ENCODE measurements at places on chromosomes 11 and 22.

- DNase-seq: no peak
Measured at GRCh38 chr22:44537467-44537866, 39.4 kb upstream of the RTL6 start.

GRCh38 chr11:123314972-123315371 lies 115.1 kb upstream of the GRAMD1B start:
- DNase-seq: no peak

DNA sequence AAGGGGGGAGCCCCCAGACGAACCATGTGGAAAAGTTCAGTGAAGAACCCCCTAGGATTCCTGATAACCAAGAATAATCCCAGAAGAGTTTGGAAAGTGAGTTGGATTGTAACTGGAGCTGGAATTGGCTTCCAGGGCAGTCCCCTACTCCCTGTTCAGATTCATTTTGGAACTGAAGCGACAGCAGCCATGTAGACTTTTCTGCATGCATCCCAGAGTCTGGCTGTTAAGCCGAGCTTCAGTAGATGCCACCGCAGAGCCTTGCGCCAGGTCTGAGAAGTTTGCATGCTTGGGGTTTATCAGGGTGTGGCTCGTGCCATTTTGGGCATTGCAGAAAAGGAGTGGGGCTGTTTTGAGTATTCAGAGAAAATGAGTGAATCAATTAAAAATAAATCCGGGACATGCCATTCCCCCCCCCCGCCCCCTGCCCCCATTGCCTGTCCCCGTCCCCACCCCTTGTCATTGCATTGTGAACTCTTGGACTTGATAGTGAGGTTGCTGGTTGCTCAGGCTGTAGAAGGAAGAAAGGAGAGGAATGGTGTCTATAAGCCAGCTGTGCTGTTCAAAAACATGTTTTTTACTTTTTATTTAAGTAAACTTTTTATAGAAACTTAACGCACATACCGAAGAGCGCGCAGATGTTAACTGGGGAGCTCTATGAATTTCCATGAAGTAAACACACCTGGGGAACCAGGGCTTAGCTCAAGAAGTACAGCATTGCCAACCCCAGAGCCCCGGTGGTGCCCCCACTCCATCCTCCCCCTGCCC lies 71.2 kb downstream of the LDLRAD3 start:
- DNase-seq: no peak

DNA sequence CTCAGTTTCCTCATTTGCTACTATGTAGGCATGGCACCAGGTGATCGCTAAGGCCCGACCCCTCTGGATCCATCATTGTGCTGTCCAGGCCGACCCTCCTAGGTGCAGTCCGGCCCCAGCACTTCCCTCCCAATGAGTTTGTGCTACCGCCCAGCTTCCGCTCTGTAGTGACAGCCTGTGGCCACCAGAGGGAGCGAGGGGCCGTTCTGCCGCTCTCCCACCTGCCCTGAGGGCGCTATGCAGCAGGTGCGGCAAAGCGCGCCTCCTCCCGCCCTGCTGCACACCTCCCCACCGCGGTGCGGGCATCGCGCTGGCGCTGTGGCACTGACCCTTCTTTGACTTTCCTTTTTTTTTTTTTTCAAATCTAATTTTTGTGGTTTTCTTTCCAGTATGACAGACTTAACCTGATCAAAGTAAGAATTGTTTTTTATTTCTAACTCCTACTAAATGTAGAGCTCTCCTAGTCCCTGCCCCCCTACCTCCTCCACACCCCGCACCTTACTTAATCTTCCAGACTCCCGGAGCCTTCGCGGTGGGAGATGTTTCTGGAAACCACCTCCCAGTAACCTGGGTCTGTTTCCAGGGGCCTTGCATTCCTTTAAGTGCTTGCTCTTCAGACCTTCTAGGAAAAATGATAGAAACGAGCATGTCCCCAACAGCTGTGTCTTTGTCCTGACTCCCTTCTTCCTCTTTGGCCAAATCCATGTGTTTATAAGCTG lies 73.7 kb downstream of the SCN3B start:
- peak; percentile 74 for DNase-seq

DNA sequence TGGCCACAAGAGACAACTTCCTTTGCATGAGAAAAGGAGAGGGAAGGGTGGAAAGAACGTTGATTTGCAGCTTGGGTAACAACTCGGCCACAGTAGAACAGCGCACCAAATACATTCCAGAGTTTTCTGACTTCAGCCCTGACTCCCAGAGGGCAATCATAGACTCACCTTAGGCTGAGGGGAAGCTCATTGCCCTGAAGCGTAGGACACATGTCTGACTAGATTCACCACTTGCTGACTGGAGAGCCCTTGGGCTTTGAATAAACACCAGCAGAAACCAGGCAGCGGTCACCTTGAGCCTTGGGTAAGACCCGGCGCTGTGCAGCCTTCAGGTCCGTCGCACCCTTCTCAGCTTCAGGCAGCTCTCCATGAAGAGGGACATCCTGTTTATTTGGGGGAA lies 151.8 kb upstream of the GRIA4 start:
- no peak for DNase-seq

DNA sequence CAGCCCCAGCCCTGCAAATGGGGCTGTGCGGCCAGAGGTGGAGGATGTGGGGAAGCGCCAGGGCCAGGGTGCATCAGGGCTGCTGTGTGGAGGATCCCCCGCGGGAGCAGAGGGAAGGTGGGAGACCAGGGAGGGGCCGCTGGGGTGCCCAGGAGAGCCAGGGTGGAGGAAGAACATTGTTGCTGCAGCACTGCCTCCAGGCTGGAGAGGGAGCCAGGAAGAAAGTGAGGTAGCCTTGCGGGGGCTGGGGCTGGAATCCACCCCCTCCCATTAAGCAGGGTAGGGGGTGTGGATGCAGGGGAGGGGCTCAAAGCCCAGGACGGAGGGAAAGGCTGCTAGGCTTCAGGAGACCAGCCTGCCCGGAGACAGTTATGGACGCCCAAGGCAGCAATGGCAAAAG lies 15.0 kb downstream of the CABP7 start:
- DNase-seq: no peak

DNA sequence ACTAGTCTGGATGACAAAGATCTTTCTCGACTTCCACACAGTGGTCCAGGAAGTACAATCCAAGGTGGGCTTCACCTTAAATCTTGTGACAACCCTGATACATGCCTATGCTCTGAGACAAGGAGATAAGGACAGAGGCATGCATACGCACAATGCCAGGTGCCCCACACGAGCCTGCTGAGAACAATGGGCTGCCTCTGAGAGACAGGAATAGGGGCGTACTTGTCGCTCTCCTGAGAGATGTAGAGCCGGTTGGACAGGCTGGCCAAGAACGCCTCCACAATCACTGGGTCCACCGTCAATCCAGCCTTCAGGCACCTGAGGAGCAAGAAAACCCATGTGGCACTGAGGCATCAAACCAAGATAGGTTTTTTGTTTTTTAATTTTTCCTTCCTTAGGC lies 25.5 kb downstream of the SERPIND1 start:
- no peak for DNase-seq

DNA sequence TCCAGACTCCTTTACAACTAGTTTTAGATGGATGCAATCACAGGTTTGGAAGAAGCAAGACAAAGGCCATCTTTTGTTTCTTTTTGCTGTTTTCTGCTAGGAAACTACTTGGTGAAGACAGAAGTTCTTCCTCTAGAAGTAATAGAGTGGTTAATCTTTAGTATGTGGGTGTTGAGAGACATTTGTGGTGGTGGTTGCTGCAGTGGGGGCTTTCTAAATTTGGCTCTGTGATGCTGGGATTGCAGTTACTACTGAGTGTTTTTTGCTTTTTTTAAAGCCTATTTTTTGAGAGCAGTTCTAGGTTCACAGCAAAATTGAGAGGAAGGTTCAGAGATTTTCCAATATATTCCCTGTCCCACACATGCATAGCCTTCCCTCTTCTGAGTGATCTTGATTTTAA lies 120.0 kb downstream of the AASDHPPT start:
- DNase-seq: no peak

GRCh38 chr11:87366763-87367405 lies 329.1 kb downstream of the TMEM135 start:
- DNase-seq: no peak

DNA sequence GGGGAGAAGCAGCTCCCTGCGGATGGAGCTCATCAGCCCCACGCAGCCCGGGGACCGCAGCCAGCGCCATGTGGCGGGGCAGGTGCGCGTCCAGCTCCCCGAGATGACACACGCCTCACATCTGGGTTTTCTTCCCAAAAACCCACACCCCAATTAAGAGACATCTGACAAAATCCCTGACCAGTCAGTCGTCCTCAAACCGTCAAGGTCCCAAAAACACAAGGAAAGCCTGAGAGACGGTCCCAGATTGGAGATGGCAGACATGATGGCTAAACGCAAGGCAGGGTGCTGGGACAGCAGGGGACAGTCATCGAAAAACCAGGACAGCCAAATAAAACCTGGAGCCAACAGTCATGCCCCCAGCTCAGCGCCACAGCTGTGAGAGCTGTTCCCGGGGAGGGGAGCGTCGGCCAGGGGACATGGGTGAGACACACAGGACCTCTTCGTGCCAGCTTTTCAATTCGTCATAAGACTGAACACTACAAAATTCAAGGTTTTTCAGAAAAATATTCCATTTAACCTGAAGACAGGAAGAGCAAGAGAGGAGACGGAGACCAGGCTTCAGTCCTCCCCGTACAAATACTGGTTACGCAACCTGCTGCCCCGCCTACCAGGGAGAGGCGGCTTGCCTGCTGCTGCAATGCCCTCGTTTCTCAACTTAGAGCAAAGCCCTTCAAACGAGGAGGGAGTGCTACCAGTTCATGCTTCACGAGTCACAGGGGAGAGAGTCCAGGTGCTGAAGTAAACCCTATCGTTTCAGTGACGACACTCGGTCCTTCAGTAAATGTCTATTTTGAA lies 10.5 kb downstream of the TOLLIP start:
- DNase-seq: no peak

DNA sequence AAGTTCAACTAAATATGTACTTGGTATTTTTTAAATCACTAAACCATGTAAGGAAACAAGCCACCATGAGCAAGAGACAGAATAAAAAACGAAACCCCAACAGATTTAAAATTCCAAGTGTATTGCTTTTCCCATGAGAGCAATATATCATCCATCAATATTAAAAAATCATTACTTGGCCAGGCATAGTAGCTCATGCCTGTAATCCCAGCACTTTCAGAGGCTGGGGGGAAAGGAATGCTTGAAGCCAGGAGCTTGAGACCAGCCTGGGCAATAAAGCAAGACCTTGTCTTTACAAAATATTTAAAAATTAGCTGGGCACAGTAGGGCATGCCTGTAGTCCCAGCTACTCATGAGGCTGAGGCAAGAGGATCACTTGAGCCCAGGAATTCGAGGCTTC lies 190.8 kb downstream of the TTC28 start:
- DNase-seq: no peak

DNA sequence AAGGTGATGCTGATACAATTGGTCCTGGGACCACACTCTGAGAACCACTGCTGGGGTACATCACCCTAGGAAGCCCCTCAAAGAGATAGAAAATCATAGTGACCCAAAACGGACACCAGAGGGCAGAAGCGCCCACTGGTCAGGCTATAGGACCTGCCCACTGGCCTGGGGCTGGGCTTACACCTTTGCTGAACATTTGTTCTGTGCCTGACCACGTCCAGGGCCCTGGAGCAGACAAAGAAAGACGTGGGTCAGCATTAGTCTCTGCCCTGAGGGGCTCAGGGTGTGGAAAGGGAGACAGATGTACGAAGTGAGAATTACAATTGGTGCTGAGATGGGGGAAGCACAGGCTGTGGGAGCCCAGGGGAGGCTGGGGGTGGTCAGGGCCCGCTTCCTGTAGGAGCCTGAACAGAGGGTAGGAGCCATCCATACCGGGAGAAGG lies 14.4 kb upstream of the SERPINH1 start:
- peak; percentile 66 for DNase-seq

DNA sequence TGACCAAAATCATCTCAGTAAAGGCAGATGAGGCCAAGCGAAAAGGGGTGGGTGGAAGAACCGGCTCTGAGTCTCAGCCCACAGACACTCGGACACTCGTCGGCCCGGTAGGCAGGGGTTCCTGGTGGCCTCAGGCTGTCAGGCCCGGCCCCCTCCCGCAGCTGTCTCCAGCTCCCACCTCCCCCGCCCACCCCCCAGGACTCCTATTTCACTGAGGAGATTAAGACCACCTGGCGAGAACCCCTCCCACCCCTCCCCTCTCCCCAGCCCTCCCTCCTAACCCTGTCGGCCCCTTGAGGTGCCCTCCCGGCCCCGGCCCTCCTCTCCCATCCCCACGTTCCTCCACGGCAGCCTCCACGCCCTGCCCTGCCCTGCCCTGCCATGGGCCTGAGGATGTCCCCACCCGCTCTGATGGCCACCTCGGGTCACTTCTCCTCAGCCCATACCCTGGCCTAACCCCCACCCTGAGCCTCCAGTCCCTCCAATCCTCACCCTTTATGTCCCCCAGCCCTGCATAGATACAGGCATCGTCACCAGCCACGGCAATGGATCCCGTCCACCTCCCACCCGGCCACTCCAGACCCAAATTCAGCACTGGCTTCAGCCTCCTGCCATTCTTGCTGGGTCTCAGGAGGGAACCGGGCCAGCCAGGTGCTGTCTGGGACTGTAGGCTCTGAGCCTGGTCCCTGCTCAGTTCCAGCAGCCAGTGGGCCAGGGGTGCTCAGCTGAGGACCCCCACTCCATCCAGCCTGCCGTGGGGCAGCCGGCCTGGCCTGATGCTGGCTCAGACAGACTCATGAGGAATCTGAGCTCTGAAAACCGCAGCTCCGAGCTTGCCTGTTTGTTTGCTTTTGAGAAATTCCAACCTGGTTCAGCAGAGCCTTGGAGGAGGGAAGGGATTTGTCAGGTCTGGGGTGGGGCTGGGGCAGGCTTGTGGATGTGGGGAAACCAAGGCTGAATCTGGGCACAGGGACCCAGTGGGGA lies 9.8 kb upstream of the TBX1 start:
- DNase-seq: no peak

GRCh38 chr11:79055856-79056631 lies 384.8 kb downstream of the TENM4 start:
- DNase-seq: no peak

GRCh38 chr11:37497326-37497725 lies 899.3 kb upstream of the RAG2 start:
- no peak for DNase-seq

GRCh38 chr11:69339041-69339733 lies 45.2 kb downstream of the MYEOV start:
- no peak for DNase-seq

DNA sequence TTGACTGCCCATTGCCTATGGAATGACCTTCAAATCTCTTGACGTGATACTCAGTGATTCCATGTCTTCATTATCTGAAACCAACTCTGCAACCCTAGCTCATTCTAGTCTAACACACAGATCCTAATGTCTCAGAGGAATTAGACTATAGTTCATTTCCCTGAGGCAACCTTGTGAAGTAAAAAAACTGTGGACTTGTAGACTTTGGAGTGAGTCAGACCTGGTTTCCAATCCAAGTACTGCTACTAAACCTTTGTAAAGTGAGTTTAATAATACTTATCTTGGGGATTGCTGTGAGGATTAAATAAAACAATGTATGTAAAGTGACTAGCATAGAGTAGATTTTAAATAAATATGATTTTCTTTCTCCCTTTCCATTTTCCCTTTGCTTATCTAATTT lies 226.1 kb downstream of the BLID start:
- DNase-seq: no peak

DNA sequence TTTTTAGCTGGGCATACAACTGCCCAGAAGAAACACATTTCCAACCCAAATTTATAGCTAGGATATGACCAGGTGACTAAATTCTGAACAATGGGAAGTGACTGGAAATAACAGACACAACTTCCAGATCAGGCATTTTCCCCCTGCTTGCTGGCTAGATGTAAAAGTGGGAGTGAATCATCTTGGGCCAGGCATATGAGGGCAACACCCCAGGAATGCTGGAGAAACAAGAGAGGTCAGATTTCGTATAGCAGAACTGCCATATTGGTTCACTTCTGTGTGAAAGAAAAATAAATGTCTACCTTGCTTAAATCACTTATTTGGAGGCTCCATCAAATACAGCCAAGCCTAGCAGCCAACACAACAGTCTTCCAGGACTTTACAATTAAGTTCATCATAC lies 7.4 kb downstream of the ATL3 start:
- DNase-seq: no peak
